ENCODE measurements at places on chromosomes 4 and X.

- DNase-seq = no peak
Measured at GRCh38 chrX:153494541-153495361, at the start of gene BGN. TSS of gene BGN (plus strand) at chrX:153494980. CDS start at chrX:153504632, 9,652 bp downstream.

DNA sequence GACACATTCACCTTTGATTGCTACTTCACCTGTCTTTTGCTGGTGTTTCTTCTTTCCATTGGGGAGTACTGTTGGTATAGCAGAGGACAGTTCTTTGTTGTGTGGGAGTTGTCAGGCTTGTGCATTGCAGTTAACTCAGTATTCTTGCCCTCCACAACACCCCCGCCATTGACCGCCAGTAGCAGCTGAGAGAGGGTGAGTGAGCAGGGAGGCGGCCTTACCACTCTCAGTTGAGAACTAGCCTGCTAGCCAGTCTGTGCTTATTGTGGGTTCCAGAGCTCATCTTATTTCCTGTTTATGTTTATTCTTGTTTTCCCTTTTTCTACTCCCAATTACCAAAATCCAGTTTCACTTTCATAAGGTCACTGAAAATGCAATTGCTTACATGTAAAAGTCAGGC, 52.2 kb downstream of the STIM2 start:
- no peak for DNase-seq

- DNase-seq = no peak
Measured at GRCh38 chrX:49627086-49627777, 28.4 kb downstream of the GAGE1 start.

DNA sequence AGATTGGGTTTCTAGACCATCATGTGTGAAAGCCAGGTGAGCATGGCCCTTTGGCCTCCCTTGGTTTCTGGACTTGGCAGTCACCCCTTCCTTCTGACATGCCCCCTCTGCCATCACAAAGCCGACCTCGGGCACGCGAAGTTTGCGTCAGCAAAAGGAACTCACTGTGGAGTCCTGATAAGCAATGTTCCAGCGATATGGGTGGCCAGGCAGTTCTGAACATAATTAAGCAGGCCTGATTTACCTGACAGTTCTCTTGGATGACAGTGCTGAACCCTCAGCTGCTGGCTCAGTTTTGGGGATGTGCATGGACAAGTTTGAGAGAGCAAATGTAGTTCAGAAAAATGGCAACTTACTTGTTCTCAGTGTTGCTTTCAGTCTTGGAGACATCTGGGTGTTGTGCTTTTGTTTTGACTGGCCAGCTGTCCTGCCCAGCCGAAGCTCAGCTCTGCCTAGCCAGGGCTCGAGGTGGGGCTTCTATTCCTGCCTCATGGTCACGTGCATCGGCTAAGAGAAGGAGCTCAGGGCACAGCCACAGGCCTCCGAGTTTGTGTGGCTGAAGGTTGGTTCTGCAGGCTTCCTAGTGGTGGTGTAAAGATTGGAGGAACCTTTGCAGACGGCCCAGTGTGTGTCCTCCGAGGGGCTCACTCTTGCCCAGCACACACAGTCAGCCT, 78.3 kb downstream of the CLDN34 start:
- no peak for DNase-seq

DNA sequence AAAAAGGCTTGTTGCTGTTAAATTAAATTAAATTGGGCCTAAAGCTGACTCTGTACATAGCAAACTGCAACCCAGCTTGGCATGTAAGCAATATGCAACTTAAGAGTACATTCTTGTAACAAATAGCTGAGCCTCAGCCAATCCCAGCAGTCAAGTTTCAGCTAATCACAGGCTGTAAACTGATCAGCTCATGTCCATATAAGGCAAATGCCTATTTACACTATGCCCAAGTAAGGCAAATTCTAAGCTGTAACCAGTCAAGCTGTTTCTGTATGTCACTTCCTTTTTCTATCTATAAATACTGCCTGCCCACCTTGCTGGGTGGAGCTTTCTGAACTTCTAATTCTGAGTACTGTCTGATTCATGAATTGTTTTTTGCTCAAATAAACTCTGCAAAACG, 429.1 kb upstream of the FTHL17 start:
- DNase-seq = no peak

GRCh38 chr4:121690001-121690400, 6.8 kb downstream of the ANXA5 start:
- DNase-seq = no peak

DNA sequence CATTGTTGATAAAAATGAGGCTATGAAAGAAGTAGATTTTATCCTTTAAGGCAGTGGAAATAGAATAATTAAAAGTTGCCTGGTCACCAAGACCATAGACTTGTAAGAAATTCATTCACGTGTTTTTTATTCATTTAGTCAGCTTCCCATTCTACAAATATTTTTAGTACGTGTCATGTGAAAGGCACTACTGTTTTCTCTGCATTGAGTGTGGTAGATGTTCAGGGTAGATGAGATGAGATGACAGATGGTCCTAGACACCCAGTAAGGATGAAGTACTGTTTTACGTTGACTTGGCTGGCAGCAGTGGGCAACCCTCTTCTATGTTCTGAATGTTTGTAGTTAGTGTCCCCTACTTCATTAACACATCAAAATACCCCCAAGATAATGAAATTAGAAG, 228.1 kb downstream of the ARHGAP24 start:
- DNase-seq = no peak

- DNase-seq = no peak
Measured at GRCh38 chr4:142379277-142380051, 466.6 kb downstream of the INPP4B start.

DNA sequence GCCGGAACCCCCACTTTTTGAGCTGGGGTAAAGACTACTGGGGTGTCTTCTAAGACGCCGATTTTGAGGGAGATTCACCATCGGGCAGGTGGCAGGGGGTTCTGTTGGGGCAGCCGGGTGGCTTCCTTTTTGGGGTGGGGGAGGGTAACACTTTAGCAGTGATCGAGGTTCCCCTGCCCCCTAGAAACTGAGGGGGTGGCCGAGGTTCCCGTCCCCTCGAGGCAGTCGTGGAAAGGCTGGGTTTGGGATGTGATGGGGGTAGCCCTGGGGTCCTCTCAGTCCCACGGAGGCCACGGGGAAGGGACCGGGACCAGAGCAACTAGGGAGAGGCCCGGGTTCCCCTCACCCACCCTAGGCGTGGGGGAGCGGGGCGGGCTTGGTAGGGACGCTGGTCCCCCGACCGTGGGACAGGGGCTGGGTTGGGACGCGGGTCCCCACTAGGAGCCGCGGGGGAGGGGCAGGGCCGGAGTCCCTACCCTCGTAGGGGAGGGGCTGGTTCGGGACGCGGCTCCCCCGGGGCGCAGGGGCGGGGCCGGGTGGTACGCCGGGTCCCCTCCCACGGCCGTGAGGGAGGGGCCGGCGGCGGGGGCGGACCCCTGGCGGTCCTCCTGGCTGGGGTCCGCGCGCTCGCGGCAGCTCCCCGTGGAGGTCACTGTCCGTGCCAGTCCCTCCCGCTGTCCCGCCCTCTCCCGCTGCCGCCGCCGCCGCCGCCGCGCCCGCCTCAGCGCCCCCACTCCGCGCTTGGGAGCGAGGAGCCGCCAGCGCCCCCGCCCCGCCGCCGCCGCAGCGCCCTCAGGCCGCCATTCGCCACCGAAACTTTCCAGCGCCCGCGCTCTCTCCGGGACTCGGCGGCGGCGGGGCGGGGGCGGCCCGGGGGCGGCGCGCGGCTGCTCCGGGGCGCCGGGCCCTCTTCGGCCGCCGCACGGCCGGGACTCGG, at the start of gene TBL1X:
TBL1X (plus strand) TSS at position 624 of the 937 bp plus-strand sequence. CDS start 188,529 bp downstream, outside the sequence.
- DNase-seq = no peak

GRCh38 chr4:28225050-28225449, 1364.4 kb downstream of the STIM2 start:
- DNase-seq = no peak

- no peak for DNase-seq
Measured at GRCh38 chr4:3369781-3370674, 71.7 kb upstream of the HGFAC start.

DNA sequence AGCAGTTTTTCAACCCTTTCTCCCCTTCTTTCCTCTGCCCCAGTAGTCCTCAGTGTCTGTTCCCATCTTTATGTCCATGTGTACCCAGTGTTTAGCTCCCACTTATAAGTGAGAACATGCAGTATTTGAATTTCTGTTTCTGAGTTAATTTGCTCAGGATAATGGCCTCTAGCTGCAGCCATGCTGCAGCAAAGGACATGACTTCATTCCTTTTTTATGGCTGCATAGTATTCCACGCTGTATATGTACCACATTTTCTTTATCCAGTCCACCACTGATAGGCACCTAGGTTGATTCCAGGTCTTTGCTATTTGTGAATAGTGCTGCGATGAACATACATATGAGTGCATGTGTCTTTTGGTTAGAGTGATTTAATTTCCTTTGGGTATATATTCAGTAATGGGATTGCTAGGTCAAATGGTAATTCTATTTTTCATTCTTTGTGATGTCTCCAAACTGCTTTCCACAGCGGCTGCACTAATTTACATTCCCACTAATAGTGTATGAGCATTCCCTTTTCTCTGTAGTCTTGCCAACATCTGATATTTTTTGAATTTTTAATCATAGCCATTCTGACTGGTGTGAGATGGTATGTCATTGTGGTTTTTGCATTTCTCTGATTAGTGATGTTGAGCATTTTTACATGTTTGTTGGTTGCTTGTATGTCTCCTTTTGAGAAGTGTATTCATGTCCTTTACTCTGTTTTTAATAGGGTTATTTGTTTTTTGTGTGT, 54.6 kb upstream of the ANK2 start:
- DNase-seq = no peak

DNA sequence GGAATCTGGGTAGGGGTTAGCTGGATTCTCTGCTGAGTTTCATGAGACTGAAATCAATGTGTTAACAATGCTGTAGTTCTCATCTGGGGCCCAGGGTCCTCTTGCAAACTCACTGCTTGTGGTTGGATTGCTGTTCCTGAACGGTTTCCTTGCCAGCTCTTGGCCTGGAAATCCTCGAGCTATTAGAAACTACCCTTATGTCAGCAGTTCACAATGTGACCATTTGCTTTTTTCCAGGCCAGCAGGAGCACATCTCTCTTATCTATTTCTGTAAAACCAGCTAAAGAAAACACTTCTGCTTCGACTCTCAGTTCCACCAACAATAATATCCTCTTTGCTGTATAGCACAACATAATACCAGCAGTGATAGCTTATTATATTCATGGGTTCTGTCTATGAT, 140.1 kb upstream of the TRAM1L1 start:
- DNase-seq = no peak

DNA sequence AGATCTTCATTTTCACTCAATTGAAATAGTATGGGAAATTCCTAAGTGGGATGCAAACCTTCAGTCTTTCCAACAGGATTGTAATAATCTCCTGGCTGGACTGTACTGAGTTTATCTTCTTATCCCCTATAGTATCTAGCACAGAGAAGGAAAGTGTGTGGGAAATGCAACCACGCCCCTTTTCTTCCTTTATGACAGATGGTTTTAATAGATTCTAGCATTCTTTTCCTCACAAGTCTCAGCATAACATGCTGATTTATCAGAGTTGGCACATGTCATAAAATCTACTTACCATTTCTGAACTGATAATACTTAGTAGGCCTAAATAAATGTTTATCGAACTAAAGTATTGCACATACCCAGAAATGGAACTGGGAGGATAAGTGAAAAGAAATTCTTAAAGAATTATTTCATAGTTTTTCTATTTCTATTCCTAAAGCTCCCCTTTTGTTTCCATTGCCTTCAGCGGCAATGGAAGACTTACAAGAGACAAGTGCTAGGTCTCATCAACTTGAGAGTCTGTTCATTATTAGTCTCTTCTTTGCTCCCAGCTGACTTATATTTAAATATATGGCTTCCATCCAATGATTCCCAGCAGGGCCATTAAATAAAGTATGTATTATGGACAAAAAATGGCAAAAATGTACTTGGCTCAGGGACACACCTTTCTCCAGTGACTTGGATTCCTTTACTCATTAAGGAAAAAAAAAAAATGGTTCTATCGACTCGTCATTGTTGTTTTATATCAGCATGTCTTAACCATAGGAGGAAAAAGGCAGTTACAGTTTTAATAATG, 484.5 kb downstream of the IL1RAPL1 start:
- DNase-seq = no peak

GRCh38 chr4:139503622-139504166, 49.8 kb downstream of the RAB33B start:
- DNase-seq = no peak

DNA sequence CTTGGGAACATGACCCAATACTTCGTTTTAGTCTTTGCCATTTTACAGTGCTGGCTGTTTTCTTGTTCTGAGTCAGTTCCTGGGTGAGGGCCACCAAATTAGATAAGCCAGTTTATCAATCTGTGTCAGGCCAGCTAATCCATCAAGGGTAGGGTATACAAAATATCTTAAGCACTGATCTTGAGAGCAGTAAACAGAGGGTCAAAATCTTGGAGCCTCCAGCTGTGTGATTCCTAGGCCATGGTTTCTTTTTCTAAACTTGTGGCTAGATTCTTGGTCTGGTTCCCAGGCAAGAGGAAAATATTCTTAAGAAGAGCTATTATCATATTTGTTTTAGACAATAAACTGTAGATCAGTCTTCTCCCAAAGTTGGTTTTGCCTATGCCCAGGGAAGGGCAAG, 1396.6 kb upstream of the PABPC4L start:
- no peak for DNase-seq

DNA sequence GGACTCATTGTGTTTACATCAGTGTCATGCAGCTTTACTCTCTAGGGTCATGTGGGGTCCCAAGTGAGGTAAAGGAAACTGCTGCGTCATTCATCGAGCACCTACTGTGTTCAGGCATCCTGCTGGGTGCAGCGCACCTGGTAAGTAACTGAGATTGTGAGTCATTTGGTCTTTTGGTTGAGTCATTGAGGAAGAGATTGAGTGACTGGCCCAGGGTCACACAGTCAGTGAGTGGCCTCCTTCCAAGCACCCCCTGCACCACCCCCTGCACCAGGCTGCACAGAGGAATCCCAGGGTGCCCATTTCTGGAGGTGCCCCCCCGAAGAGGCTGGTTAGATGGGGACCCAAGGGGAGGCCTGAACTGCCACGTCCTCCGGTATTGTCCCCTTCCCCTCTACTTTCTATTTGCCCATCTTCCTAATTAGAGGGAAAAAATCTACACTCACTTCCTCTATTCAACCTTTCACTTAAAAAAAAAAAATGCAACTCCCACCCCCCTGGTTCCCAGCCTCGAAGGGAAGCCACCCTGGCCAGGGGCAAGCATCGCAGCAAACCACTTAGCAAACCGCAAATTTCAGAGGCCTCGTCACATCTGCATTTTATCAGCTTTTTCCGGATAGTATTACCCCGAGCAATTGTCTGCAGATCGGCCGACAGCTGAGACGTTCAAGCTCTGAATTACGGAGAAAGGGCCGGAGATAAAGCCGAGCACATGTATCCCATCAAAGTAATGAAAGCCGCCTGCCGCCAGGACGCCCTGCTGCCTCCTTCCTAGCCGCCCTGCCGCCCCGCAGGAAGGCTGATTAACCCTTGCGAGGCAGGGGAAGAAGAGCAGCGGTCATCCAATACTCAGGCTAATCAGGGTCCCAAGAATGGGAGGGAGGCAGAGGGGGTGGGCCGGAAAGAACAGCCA, 96.3 kb upstream of the MSX1 start:
- no peak for DNase-seq

GRCh38 chrX:72208126-72208800, 26.7 kb downstream of the PIN4 start:
- DNase-seq = no peak

Measured in activated CD8-positive, alpha-beta memory T cell treated with anti-CD3 and anti-CD28 coated beads for 1 hour (primary cell).